ENCODE measurements at places on chromosomes 4 and X. TPM values are rescaled to one million over a fixed set of nuclear protein-coding genes. Genes with fewer than 3 reads are reported as not detected.

DNA sequence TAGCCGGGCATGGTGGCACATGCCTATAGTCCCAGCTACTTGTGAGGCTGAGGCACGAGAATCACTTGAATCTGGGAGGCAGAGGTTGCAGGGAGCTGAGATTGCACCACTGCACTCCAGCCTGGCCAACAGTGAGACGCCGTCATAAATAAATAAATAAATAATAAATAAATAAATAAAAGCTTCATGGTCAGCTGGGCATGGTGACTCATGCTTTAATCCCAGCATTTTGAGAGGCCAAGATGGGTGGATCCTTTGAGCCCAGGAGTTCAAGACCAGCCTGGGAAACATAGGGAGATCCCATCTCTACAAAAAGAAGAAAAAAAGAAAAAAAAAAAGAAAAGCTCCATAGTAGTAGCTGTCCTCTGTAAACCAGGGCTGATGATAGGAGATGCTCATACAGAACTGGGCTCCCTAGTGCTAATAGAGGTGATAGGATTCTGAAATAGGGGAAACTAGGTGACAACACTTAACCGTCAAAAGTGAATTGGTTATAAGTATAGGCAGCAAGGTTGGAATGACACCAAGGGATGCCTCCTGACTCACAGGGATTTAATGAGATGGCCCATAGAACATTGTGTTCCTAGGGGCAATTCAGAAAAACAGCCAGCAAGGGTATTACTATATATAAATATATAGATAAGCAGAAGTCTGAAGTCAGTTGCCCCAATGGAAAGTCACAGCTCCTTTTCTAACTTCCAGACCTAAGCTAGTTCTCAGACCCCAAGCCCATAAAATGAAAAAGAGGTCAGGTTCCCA is 41.8 kb upstream of the ARHGEF6 start:
- peaks cover 13% of the 10 kb centered on the region for H3K36me3 ChIP-seq
- no peaks in the 10 kb centered on the region for H3K27me3 ChIP-seq
- no peak for DNase-seq

DNA sequence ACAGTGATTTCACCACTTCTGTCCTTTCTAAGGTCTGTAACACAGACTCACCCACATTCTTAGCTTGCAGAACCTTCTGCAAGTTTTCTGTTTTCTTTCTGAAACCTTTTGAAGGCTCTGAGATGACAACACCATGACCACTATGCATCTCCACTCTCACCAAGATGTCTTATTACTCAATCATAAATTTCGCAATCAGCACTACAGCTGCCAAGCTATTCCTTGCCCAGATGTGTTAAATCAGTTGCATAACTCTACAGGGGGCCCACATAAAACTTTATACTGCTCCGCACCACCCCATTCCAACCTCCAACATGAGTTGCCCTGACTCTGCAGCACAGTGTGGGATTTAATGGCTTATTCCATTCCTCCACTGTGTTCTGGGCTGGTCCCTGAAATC is 229.9 kb downstream of the COL25A1 start:
- H3K27ac ChIP-seq: no peak overlapping the region
- no peaks in the 10 kb centered on the region for H3K36me3 ChIP-seq
- no peak for DNase-seq
- no peaks in the 10 kb centered on the region for H3K4me1 ChIP-seq
- no peaks in the 10 kb centered on the region for H3K27me3 ChIP-seq

GRCh38 chrX:22577181-22577580 is 304.5 kb downstream of the CBLL2 start:
- no peak for DNase-seq
- H3K4me3 ChIP-seq: no peak overlapping the region
- no peaks in the 10 kb centered on the region for H3K4me1 ChIP-seq
- no peaks in the 10 kb centered on the region for H3K36me3 ChIP-seq

DNA sequence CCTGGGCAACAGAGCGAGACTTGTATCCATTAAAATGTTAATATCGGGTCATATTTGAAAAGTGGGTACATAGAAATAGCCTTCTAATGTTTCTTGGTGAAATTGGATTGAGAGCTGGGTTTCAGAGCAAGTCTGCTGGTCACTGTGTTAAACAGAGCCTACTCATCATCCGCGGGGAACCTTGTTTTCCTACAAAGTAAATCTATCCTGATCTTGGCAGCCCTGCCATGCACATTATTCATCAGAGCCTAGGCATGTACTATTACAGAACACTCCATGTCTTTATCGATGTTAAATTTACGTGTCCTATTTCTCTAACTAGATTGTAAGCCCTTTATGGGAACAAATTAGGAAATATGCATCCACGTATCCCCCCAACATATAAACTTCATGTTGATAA is 18.7 kb downstream of the SETD7 start:
- H3K4me3 ChIP-seq: no peak overlapping the region
- H3K27me3 ChIP-seq: no peaks in the 10 kb centered on the region
- no peak overlapping the region for H3K27ac ChIP-seq
- no peaks in the 10 kb centered on the region for H3K4me1 ChIP-seq
- DNase-seq: no peak

The UXT gene
- total RNA-seq: 215 TPM

- no peak for DNase-seq
- peaks cover 14% of the 10 kb centered on the region for H3K27me3 ChIP-seq
- H3K27ac ChIP-seq: no peak overlapping the region
- no peak overlapping the region for H3K4me3 ChIP-seq
- peaks cover 1% of the 10 kb centered on the region for H3K4me1 ChIP-seq
- no peaks in the 10 kb centered on the region for H3K36me3 ChIP-seq
Observed at GRCh38 chrX:10178866-10179463, 22.2 kb downstream of the CLCN4 start.

- no peak overlapping the region for H3K4me3 ChIP-seq
- H3K4me1 ChIP-seq: no peaks in the 10 kb centered on the region
- no peak overlapping the region for H3K27ac ChIP-seq
- DNase-seq: no peak
- H3K27me3 ChIP-seq: no peaks in the 10 kb centered on the region
Observed at GRCh38 chr4:72468904-72469502, 100.0 kb downstream of the ADAMTS3 start.

The MTMR8 gene
- 6.2 TPM for total RNA-seq

- no peaks in the 10 kb centered on the region for H3K36me3 ChIP-seq
- DNase-seq: no peak
- H3K4me1 ChIP-seq: no peaks in the 10 kb centered on the region
Observed at GRCh38 chr4:123340381-123340701, 56.3 kb upstream of the SPRY1 start.

The FAM90A26 gene
- total RNA-seq: not detected

GRCh38 chr4:20761382-20761781 is 61.1 kb downstream of the PACRGL start:
- DNase-seq: no peak
- no peaks in the 10 kb centered on the region for H3K4me1 ChIP-seq
- H3K36me3 ChIP-seq: no peaks in the 10 kb centered on the region

DNA sequence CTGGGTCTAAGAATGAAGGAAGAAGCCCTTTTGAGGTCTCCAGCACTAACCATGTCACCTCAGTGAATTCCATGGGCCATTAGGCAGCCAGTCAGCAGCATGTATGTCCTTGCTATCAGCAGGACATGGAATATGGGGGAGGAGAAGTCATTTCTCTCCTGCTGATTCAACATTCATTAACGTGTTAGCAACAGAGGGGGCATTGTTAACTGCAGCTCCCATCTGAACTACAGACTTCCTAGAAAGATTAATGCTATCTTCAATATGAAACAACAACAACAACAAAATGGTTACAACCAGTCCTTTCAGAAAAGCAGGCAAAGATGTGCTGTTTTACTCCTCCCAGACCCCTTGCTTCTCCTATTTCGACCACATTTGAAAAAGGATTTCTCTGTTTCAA is 120.4 kb upstream of the SLC34A2 start:
- DNase-seq: no peak
- H3K4me3 ChIP-seq: no peak overlapping the region
- peaks cover 3% of the 10 kb centered on the region for H3K27me3 ChIP-seq
- no peaks in the 10 kb centered on the region for H3K4me1 ChIP-seq
- H3K27ac ChIP-seq: no peak overlapping the region
- no peaks in the 10 kb centered on the region for H3K36me3 ChIP-seq

DNA sequence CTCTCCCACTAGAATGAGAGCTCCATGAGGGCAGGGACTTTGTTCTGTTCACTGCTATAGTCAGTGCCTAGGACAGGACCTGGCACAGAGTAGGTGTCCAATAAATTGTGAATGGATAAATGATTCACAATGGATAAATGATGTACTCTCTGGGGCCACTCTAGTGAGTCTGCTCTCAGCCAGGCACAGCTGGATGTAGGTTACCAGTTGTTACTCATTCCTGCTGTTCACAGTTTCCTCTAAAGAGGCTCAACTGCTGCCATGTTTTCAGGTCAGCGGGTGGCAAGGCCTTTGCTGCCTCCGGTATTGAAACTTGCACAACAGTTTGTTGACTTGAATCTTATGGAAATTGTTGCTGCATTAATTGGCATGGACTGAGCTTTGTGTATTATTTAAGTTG is 99.1 kb downstream of the NHSL2 start:
- no peaks in the 10 kb centered on the region for H3K27me3 ChIP-seq
- no peaks in the 10 kb centered on the region for H3K36me3 ChIP-seq
- no peak overlapping the region for H3K27ac ChIP-seq

GRCh38 chr4:172985552-172985951 is 183.1 kb upstream of the GALNT7 start:
- peaks cover 16% of the 10 kb centered on the region for H3K36me3 ChIP-seq
- DNase-seq: no peak
- no peak overlapping the region for H3K27ac ChIP-seq
- no peak overlapping the region for H3K4me3 ChIP-seq
- H3K27me3 ChIP-seq: no peaks in the 10 kb centered on the region

GRCh38 chrX:115547448-115547847 is 13.5 kb upstream of the PLS3 start:
- peaks cover 3% of the 10 kb centered on the region for H3K27me3 ChIP-seq
- H3K4me3 ChIP-seq: no peak overlapping the region
- DNase-seq: no peak
- H3K27ac ChIP-seq: no peak overlapping the region
- no peaks in the 10 kb centered on the region for H3K4me1 ChIP-seq

The SNCA gene
- total RNA-seq: not detected

DNA sequence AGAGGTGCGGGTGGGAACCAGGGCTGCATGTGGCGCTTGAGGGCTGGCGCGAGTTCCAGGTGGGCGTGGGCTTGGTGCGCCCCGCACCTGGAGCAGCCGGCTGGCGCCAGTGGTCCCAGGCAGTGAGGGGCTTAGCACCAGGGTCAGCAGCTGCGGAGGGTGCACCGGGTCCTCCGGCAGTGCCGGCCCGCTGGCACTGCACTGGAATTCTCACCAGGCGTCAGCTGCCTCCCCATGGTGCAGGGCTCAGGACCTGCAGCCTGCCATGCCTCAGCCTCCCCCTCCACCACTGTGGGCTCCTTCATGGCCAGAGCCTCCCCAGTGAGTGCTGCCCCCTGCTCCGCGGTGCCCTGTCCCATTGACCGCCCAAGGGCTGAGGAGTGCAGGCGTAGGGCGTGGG is 174.0 kb downstream of the ADAM29 start:
- H3K27ac ChIP-seq: no peak overlapping the region
- no peaks in the 10 kb centered on the region for H3K36me3 ChIP-seq
- DNase-seq: no peak
- H3K4me3 ChIP-seq: no peak overlapping the region
- no peaks in the 10 kb centered on the region for H3K27me3 ChIP-seq

- no peak overlapping the region for H3K27ac ChIP-seq
- H3K4me1 ChIP-seq: peaks cover 55% of the 10 kb centered on the region
- no peaks in the 10 kb centered on the region for H3K27me3 ChIP-seq
- no peaks in the 10 kb centered on the region for H3K36me3 ChIP-seq
Observed at GRCh38 chr4:67556436-67556835, 2.1 kb upstream of the STAP1 start.

- H3K27ac ChIP-seq: no peak overlapping the region
- H3K36me3 ChIP-seq: no peaks in the 10 kb centered on the region
- no peak overlapping the region for H3K4me3 ChIP-seq
- H3K4me1 ChIP-seq: no peaks in the 10 kb centered on the region
Observed at GRCh38 chrX:39677585-39677977, 420.2 kb downstream of the BCOR start.

The MAGEA11 gene
- total RNA-seq: not detected

GRCh38 chr4:36677874-36678273 is 396.5 kb downstream of the DTHD1 start:
- H3K27me3 ChIP-seq: no peaks in the 10 kb centered on the region
- no peak for DNase-seq
- H3K27ac ChIP-seq: no peak overlapping the region
- no peaks in the 10 kb centered on the region for H3K4me1 ChIP-seq
- no peak overlapping the region for H3K4me3 ChIP-seq

DNA sequence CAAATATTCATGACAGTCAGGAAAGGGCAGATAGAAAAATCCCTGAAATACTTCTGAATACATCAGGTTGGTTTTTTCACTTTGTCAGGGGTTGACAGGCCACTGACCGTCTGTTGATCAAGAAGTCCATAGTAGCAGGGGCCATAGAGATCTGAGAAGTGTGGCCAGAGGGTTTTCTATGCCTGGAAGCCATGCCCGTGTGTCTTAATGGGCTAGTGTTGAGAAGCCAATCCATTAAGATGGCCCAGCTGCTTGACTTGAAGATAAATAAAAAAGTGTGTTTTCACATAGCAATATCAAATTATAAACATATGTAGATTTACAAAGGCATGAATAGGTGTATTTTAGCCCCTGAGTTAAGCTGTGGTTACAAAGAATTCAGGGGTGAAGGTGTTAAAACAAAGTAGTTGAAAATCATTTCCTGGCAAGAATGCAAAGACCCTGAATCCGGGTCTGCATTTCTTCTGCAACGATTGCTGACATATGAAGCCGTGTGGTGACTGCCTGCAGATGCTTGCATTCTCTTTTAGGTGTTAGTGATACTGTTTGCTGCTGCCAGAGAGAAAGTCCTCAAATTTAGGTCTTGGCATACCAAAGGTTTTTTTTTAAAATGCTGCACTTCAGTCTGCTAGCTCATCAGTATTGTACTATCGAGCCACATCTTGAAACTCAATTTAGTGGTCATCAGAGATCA is 9.3 kb upstream of the LIMCH1 start:
- H3K27me3 ChIP-seq: peaks cover 1% of the 10 kb centered on the region
- no peaks in the 10 kb centered on the region for H3K36me3 ChIP-seq
- no peak for DNase-seq
- H3K27ac ChIP-seq: no peak overlapping the region
- no peaks in the 10 kb centered on the region for H3K4me1 ChIP-seq

The ASB12 gene
- 0.30 TPM for total RNA-seq

The SLC38A5 gene
- 18.2 TPM for total RNA-seq

- no peaks in the 10 kb centered on the region for H3K36me3 ChIP-seq
- no peak overlapping the region for H3K27ac ChIP-seq
- H3K27me3 ChIP-seq: peaks cover 2% of the 10 kb centered on the region
- no peak for DNase-seq
Observed at GRCh38 chr4:141810038-141810711, 173.8 kb downstream of the IL15 start.

GRCh38 chrX:72371405-72371804 is 65.7 kb upstream of the CITED1 start:
- H3K27me3 ChIP-seq: no peaks in the 10 kb centered on the region
- H3K27ac ChIP-seq: no peak overlapping the region
- peaks cover 2% of the 10 kb centered on the region for H3K36me3 ChIP-seq
- no peak for DNase-seq
- no peaks in the 10 kb centered on the region for H3K4me1 ChIP-seq

GRCh38 chr4:56861360-56861759 is 39.9 kb upstream of the SPINK2 start:
- no peak overlapping the region for H3K4me3 ChIP-seq
- H3K27ac ChIP-seq: no peak overlapping the region
- H3K36me3 ChIP-seq: no peaks in the 10 kb centered on the region
- H3K27me3 ChIP-seq: no peaks in the 10 kb centered on the region
- no peak for DNase-seq

The COX7B2 gene
- total RNA-seq: not detected

The METTL14 gene
- total RNA-seq: 74.8 TPM

The AR gene
- total RNA-seq: not detected
